Amniotic epithelial cell (primary cell): ENCODE measurements at places on chromosomes 13 and 19.

DNA sequence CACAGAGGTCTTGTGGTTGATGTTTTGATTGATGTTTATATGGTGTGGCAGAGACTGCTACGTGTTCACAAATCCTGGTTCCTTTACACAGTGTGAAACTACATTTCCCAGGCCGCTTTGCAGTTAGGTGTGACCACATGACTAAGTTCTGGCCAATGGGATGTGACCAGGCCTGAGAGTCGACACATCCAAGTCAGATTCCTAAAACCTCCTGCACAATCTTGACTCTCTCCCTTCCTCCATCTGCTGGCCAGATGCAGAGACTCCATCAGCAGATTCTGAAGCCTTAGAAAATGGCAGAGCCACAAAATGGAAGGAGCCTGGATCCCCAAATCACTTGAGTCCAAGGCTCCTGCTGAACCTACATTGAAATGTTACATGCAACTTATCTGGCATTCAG lies 12.6 kb downstream of the CD37 start:
- DNase-seq: peak; percentile 79

DNA sequence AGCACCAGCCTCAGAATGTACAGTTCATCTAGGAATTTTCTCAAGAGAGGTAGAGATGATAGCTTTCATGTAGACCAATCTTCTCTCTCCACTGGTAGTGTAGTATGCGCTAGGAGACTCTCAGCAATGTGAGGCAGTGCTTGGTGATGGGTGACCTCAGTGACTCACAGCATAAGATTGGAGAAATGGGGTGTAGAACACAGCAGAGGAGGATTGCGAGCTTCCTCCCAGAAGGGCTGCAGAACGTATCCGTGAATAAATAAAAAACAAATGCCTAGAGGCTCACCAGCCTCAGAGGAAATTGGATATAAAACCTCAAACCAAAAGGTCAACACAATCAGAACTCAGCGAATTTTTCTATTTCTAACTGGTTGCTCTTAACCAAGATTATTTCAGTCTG lies 182.9 kb upstream of the RXFP2 start:
- DNase-seq: peak; percentile 13

GRCh38 chr19:19490214-19490968 lies 25.0 kb downstream of the TSSK6 start:
- peak; percentile 77 for DNase-seq

- DNase-seq: peak; percentile 85
These were observed 1.3 kb upstream of the DNAJC15 start for GRCh38 chr13:43021926-43022670.

DNA sequence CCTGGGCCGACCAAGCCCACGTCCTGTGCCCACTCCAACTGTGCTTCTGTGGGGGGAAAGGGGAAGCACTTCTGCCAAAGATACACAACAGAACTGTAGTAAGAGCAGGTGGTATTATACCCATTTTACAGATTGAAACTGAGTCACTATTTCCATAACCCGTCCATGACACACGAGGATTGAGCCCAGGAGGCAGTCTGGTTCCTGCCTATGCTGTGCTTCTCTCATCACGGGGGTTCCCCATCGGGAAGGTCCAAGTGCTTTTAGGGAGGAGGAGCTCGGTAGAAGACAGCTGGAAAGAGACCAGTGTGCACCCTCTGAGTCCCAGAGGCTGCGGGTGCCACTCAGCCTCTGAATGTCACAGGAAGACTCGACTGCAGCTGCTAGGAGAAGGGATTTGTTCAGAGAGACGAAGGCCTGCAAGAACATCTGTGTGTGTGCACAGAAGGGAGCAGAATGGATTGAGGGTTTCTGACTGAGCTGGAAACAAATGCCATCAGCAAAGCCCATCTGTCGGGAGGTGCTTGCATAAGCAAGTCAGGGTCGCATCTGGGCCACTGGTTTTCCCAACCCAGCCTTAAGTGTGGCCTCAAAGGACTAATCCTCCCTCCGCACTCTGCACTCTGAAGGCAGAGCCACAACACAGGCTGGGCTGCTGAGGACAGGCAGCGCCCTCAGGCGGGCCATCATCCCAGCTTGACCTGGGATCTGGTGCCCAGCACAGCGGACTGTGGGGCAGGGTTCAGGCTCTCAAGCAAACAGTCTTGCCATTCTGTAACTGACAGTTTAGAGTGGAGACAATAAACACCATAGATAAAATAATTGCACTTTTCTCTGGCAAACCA lies 150.0 kb downstream of the DPF1 start:
- no peak for DNase-seq

DNA sequence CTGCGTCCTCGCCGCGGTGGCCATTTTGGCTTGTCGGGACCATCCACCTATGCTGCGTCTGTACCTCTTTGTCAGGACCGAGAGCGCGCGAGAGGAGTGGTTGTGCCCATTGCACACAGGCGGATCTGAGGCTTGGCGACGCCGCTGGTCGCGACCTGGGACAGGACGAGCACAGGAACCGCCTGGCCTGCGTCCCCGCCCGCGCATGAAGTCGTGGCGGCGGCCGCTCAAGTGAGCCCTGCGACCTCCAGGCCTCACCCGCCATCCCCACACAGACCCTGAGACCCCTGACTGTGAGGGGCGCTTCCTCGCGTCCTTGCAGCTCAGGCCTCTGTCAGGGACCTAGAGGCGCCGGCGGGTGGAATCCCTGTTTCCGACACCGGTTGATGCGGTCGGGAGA lies 16.8 kb downstream of the ZNF586 start:
- no peak for DNase-seq

GRCh38 chr13:99977912-99978798 lies 3.4 kb upstream of the ZIC2 start:
- DNase-seq: no peak

DNA sequence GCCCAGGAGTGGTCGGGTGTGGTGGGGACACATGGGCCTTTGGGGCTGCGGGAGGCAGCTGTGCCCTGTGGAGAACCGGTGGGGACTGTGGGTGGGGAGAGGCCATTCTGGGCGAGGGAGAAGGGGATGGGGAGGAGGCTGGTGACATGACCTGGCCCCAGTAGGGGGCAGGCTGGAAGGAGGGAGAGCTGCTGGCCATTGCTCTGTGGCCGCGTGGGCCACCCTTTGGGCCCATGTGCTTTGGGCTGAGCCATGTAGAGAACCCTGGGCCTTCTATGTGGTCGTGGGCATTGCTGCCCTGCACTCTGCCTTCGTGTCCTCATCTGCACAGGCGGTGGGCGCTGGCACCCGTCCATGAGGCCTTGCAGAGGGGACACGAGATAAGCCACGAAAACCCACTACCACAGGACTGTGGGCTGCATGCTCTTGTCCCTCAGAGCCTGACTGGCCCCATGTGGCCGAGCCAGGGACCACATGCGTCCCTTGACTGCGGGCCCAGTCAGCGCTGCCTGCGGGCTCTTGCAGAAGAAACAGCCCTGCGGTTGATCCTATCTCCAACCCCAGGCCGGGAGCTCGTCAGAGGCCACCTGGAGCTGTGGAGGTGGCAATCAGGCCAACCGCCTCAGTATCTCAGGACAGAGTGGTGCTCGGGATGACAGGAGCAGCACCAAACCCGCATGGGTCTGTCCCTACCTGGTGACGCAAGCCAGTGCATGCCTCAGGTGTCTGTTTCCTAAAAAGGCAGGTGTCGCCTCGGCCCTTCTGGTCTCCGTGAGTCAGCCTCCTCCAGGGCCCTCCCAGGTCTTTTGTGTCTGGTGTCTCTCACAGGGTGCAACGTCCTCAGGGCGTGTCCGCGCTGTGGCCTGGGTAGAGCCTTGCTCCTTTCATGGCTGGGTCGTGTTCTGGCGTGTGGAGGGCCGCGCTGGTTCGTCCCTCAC lies 14.3 kb downstream of the FZR1 start:
- no peak for DNase-seq

- DNase-seq: peak; percentile 78
These were observed 27.1 kb downstream of the RNASEH2B start for GRCh38 chr13:50936679-50937078.

GRCh38 chr19:41376998-41377365 lies 649 bp downstream of the TMEM91 start:
- DNase-seq: peak; percentile 43

DNA sequence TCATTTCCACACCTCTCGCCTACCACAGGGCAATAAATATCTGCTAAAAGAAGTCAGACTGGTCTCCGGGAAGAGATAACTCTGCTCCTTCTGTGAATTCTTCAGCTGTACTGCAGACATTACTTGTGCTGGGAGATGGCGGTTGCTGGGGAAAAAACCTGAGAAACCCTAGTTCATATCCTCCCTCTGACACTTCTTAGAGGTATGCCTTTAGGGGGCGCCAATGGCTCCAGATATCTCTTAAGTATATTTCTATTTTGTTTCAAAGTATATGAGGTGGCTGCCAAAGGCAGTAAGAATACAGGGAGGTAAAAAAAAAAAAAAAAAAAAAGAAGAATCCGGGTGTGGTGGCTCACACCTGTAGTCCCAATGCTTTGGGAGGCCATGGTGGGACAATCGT lies 175.2 kb downstream of the PAN3 start:
- DNase-seq: peak; percentile 60

DNA sequence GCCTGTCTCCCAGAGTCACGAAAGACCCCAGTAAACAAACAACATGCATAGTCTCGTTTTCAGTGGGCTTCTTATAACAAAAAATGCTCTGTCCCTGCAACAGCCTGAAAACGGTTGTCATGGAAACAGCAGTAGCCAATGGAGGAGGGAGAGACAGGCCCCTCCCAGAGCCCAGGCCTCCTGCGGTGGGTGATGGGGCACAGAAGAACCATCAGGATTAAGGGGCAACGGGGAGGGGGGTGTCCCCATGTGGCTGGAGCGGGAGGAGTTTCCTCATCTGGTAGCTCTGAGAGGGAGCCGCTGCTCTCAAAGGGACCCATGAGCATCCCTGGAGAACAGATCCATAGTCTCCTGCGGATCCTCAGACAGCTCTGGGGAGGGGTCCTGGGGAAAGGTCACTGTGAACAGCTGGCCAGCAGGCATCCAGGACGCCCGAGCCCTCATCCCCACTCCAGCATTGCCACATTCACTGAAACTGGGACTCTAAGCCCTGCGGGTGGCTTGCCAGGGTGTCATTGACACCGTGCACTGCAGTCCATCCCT lies 37.5 kb upstream of the PNMA8B start:
- no peak for DNase-seq

DNA sequence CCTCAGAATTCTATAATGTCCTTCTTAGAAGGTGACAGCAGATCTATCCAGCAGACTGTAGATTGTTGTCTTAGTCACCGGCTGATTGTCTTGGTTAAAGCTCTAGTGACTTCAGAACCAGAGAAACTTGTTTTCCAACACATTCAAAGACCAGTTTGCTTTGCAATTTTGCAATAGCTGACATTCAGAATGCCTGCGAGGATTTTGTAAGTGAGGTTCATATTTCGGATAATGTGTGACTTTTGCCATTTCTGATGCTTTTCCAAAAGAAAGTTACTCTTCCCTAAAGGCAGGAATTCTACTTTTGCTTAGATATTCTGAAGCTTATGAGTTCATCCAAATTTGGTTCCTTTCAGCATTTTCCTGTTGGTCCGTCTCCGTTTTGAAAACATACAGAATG lies 13.2 kb downstream of the SPINT2 start:
- peak; percentile 39 for DNase-seq
